Stimulated activated CD8-positive, alpha-beta memory T cell treated with anti-CD3 and anti-CD28 coated beads, Interleukin-7, amount 100 ng/mL, for 24 hours (primary cell): ENCODE measurements at places on chromosomes 5 and 9.

- no peak for DNase-seq
These were observed 41.0 kb downstream of the FANCC start for GRCh38 chr9:95276395-95276954.

DNA sequence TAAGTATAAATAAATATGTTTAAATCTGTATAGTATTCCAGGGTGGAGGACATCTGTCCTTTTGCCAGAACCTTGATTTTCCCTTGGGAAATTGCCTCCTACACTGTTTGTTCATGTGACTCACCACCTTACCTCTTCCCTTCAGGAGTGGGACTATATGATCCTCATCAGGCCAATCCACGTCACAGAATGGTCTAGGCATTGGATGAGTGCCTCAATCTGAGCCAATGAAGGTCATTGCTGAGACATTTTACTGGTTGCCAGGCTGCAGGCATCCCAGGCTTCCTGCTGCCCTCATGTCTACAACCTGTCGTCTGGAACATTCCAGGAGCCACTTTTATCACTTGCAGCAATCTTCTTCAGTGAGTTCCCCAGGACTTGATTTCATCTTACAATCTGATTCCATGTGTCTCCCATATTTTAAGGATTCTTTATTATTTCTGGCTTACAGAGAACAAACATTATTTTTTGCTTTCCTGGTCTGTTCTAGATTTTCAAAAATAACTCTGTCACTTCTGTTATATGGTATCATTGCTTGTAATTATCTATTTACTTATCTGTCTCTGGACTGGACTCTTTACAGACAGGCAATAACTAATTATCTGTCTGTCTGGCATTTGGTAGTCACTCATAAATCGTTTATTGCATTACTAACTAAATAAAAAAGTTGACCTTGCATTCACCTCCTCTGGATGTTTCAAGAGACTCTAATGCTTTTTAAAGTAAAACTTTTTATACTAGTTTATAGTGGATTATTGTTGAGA is 107.3 kb upstream of the APC start:
- no peak for DNase-seq

DNA sequence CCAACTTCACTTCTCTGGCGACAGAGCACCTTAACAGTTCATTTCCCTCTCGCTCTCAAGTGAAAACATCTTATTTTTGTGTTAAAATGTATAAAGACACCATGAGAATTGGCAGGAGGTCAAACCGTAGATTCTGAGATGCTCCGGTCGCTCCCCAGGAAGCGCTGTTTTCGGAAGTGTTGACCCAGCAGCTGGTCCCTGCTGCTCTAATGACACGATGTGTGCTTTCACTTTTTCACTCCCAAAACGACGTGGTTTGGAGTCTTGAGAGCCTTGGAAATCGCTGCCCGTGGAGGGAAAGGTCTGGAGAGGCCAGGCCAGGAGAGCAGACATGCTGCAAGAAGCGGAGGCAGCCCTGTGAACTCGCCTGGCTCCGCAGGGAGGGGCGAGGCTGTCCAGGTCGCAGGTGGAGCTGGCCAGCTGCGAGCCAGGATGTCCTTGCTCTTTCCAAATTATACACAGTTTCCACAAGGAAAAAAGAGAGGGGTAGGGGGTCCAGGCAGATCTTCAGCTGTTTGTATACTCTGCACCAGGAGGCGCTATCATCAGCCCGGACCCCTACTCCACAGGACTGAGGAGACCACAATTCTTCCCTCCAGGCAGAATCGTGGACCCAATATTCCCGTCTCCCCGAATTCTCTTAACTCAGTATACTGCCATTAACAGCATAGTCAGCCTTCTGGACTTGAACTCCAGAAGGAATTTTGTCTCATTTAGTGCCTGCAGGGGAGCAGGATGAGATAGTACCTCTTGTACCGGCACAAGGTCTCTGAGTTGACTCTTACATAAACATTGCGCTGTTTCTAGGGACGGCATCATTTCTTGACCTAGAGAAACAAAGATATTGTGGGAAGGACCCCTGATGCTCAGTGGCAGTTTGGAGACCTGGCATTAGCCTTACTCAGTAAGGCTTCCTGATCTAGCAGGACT is 248.6 kb upstream of the ANKRD55 start:
- no peak for DNase-seq

DNA sequence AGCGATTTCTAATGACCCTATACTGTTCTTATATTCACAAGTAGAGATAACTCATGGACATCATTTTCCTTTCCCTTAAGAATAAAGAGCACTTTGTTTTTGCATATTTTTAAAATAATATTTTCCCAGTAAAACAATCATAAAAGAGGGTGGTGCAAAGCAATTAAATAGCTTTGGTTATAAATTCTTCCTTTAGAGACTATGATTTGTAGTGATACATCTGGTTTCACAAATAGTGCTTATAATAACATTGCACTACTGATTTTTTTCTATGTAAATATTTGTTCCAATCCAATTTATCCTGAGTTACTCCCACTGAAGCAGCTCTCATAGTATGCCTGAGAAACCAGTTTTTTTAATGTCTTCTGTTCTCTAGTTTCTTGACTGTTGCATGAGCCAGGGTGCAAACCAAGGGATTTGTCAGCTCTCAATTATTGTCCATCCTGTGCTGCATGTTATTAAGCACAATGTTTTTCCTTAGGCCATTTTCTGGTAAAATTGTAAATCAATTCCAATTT is 74.7 kb downstream of the LURAP1L start:
- no peak for DNase-seq

- no peak for DNase-seq
These were observed 442.9 kb downstream of the DTWD2 start for GRCh38 chr5:118545470-118545869.

- DNase-seq = no peak
These were observed 165.1 kb downstream of the RGS3 start for GRCh38 chr9:113628621-113629020.

DNA sequence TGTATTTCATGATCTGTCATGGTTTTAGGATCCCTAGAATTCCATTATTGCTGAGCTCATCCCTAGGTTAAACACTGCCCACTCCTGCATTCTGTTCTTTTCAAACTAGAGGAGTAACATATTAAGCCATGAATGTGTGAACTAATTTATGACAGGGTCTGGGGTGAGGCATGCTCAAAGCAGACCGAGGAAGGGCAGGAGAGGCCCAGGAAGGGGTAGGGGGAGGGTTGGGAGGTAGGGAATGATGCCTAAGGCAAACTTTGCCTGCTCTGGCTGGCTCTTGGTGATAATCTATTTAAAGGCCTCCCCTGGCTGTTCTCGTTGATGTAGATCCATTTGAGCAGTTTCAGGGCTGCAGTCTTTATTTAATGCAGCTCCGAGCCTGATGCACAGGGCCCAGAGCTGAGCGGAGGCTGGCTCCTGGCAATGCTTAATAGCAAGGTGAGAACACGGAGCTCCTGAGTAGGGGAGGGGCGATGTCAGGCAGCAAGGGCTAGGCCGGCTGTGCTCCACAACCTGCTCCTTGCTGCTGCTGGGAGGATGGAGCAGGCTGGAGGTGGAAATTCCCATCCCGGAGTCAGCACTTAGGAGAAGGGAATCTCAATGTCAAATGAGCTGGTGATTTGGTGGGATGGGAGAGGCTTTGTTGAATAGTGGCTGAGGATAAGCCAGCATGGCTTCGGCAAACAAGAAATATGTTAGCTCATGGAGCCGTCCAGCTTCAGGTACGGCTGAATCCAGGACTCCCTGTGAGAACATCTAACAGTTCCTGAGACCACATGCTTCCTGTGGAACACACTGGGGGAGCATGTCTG is 73.2 kb upstream of the UNC5A start:
- no peak for DNase-seq

GRCh38 chr9:1532171-1532570 is 482.0 kb downstream of the DMRT2 start:
- no peak for DNase-seq

DNA sequence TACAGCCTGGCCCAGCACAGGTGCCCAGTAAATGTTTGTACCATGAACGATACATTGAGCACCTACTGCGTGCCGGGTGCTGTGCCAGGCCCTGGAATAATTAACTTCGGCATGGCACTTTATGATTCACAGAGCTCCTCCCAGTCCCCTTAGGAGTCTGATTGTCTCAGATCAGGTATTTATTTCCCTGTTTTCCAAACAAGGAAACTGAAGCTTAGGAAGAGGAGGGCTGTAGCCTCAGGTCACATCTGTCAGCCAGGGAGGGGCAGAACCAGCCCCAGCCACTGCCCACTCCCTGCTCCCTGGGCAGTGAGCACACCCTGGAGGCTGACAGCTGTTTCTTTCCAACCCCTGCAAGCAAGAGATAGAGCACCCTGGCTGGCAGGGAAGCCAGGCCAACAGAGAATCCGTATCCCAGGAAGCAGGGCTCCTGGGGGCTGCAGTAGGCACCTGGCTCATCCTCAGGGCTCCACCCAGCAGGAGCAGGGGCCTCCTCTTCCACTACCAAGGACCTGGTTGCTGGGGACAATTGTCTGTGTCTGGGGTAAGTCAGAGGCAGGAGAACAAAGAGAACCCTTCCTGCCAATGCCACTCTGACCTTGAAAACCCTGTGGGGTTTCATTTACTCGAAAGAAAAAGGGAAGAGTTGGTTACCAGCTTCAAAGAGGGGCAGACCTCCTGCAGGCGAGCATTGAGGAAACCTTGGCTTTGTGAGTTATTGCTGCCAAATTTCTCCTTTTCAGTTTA is 69.0 kb downstream of the DAB2IP start:
- no peak for DNase-seq

DNA sequence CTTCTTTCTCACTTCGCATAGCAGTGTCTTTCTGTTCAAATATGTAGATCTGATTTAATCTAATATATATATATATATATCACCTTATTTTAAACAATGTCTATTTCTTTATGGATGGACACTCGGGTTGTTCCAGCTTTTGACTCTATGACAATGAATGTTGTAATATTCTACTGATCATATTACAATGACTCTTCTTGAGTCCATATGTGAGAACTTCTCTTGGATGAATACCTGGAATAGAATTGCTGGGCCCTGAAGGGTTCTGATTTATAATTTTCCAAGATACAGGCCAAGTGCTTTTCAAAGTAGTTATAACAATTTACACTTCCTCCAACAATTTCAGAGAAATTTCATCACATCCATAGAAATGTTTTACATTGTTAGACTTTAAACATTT is 28.8 kb downstream of the NTRK2 start:
- DNase-seq = no peak

DNA sequence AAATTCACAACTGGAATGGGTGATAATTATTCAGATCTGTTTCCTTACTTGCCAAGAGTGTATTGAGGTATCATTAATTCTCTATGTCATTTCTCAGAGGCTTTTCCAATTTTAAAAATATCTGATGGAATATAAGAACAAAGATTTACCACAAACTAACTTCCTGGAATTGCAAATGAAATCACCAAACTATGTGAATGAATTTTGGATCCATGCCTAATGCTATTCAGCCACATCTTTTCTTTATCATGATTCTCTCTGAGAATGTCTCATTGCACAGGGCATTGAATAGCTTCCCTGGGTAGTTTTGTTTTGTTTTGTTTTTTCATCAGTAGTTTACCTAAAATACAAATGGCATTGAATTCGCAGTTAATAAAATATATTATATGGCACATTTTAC is 146.9 kb upstream of the FBN2 start:
- no peak for DNase-seq

DNA sequence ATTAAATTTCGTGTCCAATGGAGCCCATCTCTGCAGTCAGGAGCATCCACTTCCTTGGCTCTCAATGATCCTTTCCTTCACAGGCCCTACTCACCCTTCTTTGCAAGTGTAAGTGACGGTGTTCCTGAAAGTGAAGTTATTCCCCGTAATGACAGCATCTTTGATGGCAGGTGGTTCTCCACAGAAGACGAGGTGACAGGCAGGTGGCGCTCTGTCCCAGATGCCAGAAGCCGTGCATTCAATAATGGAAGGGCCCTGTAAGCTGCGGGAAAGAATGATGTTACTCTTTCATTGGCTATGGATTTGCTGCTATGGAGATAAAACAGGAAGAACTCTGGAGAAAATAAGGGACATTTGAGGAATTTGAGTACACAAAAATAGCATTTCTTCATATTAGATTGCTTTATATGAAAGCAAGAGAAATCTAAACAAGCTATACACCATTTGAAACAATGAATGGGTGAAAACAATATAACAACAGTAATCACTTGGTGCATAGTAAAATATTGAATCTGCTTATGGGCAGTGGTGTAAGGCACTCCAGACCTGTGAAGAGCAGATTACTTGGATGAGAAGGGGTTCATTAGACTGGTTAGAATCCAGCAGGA is 89.9 kb upstream of the TXNDC8 start:
- DNase-seq = peak; percentile 2

GRCh38 chr5:136769093-136769492 is 403.7 kb upstream of the TRPC7 start:
- DNase-seq = no peak

GRCh38 chr9:129613520-129614175 is 7.3 kb downstream of the C9orf50 start:
- DNase-seq = no peak

GRCh38 chr5:36575361-36575781 is 31.0 kb upstream of the SLC1A3 start:
- DNase-seq = no peak

DNA sequence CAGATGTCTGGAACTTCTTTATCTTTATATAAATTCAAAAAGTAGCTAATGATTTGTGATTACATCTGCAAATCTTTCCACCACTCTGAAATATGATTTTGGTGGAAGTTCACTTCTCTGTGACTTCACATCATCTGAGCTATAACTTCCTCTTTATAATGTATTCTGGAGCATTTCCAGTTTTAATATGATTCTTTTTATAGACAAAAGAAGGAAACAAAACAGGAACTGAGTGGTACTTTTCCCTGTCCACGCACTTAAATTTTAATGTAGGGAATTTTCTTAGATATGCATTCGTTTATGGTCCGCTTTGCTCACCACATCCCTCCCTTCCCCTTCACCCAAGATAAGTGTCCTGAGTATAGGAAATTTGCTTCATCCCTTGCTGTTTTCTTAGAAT is 333.5 kb downstream of the CHSY3 start:
- DNase-seq = no peak

DNA sequence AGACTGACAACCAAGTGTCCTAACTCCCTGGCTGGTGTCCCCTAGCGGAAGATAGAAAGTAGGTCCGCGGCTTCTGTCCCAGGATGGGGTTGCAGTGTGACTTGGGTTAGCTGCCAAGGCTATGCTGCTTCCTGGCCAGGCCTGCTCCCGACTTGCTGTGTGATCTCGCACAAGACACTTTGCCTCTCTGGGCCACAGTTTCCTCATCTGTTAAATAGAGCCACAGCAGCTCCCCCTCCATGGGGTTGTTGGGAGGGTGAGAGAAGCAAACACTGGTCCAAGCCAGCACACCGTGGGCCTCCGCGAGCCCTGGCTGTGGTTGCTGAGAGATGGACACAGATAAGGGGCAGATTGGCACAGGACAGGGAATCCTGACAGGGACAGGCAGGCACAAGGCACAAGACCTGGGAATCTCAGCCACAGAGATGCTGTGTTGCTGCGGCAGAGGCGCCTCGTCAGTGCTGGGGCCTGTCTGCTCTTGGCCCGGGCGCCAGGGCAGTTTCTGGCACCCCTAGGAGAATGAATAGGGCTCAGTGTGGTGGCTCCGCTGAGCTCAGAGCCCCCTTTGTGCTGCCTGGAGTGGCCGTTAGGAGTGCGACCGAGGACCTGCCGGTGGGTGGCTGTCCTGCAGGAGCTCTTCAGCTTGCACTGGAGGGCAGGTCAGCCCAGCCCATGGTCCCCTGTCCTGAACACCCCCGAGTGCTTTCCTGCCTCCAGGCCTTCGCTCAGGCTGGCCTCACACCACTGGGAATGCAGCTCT is 1.8 kb upstream of the SH2D3C start:
- no peak for DNase-seq
